ENCODE measurements at places on chromosomes 7 and 10.

DNA sequence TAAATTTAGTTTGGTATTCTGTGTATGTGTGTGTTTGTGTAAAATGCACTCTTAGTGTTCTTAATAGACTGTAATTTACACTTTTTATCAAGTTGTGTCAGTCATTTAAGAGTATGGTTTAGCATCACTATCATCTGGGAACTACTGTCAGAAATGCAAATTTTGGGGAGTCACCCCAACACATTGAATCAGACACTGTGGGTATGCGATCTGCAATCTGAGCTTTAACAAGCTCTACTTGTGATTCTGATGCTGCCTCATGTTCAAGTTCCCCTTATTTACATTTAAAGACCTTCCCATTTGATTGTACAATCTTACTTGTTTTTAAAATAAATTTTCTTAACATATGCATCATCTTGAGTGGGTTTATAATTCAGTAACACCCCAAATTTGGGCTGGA, 218.1 kb upstream of the FOXP2 start:
- DNase-seq: no peak

GRCh38 chr7:2802101-2802500, 42.0 kb downstream of the GNA12 start:
- DNase-seq: peak; percentile 57

DNA sequence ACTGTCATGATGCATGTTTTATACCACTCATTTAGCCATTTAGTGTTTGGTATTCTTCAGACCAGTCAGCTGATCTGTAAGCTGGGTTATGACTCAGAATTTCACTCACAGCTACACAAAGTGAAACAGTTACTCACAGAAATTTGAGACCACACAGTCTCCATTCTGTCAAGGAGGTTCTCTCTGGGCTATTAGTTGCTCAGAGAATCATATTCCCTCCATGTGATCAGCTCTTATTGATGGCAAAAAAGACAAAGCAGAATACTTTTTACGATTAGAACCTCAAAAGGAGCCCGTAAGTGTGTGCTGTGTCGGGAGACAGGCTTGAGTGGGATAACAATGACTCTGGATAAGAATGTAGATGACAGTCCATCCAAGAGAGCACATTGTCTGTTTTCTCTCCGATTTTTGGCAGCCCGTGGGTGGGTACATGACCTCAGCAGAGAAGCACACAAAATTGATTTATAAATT, 277.6 kb upstream of the SORCS1 start:
- peak; percentile 16 for DNase-seq

GRCh38 chr10:13086056-13086455, 13.9 kb upstream of the OPTN start:
- no peak for DNase-seq

DNA sequence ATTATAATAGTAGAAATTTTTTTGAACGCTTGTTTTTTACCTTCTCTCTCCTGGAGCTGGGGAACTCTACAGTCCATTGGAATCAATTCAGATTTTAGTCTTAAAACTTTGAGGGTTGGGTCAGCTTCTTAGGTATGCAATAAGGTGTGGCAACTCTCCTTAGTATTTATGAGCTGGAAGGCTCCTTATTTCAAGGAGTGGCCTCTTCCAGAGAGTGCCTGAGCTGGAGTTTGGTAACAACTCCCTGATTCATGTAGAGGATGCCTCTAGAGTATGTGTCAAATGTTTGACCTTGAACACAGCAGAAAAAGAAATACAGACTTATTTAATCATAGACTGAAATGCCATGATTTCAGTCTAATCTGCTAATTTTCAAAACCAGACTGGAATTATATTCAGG, 11.1 kb downstream of the CDK14 start:
- DNase-seq: no peak

DNA sequence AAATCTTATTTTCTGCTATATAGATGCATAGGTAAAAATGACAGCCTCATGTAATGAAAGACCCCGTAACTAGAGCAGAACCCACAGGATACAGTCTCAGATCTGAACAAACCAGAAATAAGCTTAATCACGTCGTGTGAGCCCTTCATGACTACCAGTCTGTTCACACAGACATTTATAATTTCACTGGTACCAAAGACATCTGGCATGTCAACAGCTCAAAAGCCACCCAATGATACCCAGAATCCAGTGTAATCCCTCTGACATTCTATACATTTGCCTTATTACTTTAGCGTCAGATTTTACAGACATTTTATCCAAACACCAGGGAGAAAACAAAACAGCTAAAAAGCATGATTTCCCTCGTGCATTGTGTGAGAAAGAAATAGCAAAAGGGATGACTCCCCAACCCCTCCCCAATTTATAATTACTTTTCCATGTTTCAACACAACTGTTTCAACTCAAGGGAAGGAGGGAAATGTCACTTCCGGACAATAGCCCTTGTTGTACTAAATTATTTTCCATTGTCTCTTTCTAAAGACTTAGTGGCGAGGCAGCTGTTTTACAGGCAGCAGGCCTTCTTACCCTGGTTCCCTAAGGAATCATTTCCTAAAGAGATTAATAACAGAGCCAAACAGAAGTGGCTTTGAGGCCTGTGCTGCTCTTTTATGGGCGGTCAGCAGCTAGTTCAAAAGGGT, 33.2 kb downstream of the DOCK4 start:
- DNase-seq: no peak

- no peak for DNase-seq
Observed at GRCh38 chr7:51082096-51082840, 234.3 kb downstream of the COBL start.

GRCh38 chr10:80909254-80909653, 371.6 kb downstream of the SH2D4B start:
- DNase-seq: no peak

DNA sequence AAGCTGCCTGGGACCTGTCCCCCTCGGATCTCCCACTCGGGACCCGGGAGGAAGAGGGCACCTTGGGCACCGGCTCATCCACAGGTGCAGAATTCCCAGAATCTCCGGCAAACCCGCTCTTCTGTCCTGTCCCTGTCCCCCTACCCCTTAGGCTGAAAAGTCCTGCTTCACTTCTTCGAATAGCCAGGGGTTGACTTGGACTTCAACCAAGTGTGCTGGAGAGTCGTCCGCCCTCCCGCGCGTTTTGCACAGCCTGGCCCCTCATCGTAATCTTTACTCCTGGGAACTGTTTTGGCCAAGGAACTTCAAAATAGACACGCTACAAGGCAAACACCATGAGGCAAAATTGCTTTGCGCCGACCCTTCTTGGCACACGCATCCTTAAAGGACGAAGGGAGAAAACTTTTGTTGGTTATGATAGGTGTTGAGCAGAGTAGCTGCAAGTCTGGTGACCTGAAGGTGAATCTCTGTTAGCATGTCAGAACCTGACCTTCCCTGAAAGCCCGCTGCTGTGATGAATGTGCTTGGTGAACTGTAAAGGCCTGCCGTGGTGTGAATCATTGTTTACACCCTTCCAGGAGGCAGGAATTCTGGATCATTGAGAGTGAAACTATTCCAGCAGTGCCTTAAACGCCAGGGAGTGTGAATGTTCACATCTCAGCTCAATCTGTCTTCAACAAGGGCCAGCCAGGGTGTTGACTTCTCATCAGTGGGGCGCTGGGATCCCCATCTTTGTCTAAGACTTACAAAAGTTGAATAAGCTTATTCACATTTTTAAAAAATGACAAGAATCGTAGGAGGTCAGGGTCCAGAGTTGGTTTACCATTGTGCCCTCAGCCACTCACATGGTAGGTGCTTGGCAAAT, 589 bp upstream of the RAPGEF5 start:
- DNase-seq: no peak

DNA sequence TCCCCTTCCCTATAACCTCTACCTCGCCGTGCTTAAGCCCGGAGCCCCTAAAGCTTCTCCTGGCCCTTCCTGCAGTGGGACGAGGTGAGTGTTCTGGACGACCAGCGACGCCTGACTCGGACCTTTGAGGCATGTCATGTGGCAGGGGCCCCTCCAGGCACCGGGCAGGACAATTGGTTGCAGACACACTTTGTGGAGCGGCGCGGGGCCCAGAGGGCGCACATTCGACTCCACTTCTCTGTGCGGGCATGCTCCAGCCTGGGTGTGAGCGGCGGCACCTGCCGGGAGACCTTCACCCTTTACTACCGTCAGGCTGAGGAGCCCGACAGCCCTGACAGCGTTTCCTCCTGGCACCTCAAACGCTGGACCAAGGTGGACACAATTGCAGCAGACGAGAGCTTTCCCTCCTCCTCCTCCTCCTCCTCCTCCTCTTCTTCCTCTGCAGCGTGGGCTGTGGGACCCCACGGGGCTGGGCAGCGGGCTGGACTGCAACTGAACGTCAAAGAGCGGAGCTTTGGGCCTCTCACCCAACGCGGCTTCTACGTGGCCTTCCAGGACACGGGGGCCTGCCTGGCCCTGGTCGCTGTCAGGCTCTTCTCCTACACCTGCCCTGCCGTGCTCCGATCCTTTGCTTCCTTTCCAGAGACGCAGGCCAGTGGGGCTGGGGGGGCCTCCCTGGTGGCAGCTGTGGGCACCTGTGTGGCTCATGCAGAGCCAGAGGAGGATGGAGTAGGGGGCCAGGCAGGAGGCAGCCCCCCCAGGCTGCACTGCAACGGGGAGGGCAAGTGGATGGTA, 9.2 kb downstream of the EPHB6 start:
- no peak for DNase-seq

- no peak for DNase-seq
Observed at GRCh38 chr10:35041502-35041879, 48.6 kb downstream of the CUL2 start.

DNA sequence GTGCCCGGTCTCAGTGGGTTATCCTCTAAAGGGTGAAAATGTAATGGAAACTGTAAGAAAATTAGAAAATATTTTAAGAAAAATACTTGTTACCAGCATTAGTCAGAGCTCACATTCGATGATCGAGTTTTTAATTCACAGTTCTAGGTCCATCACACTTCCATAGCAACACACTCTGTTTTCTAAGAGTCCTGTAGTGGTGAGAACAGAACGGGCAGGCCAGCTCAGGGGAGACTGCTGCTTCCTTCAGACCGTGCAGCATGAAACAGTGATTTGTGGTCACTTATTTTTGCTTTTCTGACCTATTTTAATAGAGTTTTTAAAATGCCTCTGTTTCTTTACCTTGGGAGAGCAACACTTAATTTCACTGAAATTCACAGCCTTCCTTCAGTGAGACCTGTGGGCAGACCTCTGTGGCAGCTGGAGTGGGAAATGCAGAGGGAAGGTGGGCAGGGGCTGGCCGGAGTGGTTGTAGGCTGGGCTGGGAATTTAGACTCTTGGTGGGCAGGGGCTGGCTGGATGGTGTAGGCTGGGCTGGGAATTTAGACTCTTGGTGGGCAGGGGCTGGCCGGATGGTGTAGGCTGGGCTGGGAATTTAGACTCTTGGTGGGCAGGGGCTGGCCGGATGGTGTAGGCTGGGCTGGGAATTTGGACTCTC, 1.5 kb downstream of the SUN1 start:
- DNase-seq: no peak

GRCh38 chr10:32123021-32123420, 66.8 kb upstream of the KIF5B start:
- DNase-seq: no peak

DNA sequence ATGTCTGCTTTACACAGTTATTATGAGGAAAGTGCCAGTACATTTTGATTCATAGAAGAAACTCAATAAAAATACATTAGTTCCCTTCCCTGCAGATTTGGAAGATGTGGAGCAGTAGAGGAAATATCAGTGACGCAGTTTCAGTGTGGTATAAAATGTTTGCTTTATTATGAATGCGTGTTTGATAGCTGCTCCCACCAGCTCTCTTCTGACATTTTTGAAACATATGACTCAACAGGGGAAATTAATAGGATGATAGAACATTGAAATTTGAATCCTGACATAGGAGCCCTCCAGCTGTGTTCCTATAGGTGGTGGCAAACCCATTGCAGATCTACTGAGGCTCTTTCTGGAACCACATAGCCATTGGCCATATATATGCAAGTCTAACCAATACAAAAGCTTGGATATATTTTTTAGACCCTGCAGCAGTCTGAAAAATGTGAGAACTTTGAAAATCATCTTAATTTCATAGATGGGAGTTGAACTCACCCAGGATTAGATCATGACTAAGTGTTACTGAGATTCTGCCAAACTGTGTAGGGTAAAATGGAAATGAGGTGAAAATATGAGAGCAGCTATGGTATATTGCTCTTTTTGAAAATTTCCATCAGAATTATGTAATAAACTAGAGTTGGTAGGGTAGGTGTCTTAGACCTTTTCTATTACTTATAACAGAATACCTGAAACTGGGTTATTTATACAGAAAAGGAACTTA, 47.8 kb downstream of the BZW2 start:
- DNase-seq: no peak

DNA sequence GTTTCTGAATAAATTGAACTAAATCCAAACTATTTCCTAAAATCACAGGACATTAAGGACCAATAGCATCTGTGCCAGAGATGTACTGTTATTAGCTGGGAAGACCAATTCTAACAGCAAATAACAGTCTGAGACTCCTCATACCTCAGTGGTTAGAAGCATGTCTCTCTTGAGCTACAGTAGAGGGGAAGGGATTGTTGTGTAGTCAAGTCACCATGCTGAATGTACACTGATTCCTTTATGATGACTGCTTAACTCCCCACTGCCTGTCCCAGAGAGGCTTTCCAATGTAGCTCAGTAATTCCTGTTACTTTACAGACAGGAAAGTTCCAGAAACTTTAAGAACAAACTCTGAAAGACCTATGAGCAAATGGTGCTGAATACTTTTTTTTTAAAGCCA, 13.9 kb downstream of the MEST start:
- DNase-seq: no peak

DNA sequence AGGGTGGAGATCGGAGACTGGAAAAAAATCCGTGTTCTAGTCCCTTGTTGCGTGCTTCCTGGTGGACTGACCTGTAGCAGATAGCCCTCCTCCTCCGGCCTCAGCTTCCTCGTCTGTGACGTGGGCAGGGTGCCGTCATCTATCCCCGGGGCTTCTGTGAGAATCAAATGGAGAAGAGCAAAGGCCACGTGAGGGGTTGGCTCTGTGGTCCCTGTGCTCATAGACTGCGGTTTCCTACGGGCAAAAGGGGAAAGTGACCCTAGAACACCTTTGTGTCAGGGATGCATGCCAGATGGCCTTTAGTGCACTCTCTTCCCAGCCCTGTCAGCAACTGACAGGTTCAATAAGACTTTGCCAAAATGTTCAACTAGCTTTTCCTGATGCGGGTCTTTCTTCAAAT, 33.7 kb downstream of the GRK5 start:
- no peak for DNase-seq

DNA sequence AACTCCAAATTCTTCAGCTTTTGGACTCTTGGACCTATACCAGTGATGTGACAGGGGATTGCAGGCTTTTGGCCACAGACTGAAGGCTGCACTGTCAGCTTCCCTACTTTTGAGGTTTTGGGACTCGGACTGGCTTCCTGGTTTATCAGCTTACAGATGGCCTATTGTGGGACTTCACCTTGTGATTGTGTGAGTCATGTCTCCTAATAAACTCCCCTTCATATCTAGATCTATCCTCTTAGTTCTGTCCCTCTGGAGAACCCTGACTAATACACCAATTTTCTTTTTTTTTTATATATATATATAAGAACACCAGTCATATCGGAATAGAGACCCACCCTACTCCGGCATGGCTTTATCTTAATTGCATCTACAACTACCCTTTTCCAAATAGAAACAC, 166.8 kb downstream of the ETV1 start:
- DNase-seq: no peak

Data from kidney capillary endothelial cell (primary cell).